ENCODE measurements at places on chromosomes 2 and 18.

- no peak for DNase-seq
These were observed 195.1 kb downstream of the EXOC6B start for GRCh38 chr2:72630767-72631166.

- no peak for DNase-seq
These were observed 1317.7 kb upstream of the ACVR2A start for GRCh38 chr2:146527166-146527565.

GRCh38 chr2:185144159-185144919 is 546.0 kb downstream of the ZNF804A start:
- peak; percentile 88 for DNase-seq

DNA sequence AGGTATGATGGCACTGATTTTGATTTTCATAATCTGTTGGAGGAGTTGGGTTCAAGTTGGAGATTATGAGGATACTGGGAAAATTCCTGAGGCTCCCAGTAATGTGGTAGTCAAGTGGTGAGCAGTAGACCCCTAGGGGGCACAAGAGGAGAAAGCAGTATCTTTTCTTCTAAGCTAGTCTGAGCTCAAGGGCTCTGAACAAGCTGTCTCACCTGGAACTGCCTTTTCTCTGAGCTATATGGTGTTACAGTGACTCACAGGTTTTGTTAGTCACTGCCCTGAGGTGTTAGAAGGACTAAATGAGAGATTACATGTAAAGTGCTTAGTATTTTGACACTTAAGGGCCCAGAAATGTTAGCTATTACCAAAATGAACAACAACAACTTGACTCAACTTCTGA is 42.2 kb downstream of the CD302 start:
- DNase-seq: peak; percentile 14

DNA sequence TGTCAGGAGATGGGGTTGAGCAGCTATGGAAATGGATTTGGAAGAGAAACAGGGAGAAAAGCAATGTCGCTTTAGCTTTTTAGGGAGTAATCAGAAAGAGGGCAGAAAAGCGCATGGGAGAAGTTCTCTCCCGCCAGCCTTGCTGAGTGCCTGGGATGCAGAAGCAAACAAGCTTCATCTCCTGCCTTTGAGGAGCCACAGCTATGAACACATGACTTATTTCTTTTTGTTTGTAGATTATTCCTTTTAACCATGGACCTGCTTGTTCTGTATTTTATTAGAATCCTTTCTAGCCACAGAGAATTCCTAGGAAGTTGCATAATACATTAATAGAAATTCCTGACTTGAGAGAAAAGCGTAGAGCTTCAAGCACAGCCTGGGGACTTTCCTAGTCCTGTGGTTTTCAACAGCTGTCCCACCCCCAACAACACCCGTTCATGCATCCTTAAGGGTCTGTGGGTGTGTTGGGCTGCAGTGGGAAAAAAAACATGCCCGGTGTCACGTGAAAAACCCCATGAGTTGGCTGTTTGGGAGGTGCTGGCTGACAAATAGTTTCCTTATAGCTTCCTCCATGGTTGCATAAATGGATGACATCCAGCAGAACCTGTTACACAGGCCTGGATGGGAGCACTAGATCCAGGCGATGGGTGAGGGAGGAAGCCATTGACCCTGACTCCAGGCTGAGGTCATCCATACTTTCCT is 14.9 kb downstream of the SLC9A4 start:
- DNase-seq: no peak

GRCh38 chr2:236867441-236868260 is 218.0 kb upstream of the COPS8 start:
- DNase-seq: no peak

DNA sequence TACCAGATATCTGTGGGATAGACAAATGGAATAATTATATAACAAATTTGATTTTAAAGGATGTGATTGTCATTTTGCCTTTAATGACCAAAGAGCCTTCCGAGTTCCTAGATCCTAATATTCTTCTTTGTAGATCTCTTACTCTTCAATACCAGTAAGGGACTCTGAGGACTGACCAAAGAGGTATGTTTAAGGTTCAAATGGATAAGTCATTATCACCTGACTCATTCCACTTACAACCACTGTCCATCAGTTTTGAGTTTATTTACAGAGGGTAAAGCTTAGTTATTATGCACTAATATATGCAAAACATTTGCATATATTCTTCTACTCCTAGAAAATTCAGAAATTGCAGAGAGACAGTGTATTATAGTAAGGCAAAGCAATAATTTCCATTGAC is 62.7 kb downstream of the CCDC148 start:
- DNase-seq: no peak

GRCh38 chr2:47031909-47032668 is 116.5 kb upstream of the MCFD2 start:
- no peak for DNase-seq

DNA sequence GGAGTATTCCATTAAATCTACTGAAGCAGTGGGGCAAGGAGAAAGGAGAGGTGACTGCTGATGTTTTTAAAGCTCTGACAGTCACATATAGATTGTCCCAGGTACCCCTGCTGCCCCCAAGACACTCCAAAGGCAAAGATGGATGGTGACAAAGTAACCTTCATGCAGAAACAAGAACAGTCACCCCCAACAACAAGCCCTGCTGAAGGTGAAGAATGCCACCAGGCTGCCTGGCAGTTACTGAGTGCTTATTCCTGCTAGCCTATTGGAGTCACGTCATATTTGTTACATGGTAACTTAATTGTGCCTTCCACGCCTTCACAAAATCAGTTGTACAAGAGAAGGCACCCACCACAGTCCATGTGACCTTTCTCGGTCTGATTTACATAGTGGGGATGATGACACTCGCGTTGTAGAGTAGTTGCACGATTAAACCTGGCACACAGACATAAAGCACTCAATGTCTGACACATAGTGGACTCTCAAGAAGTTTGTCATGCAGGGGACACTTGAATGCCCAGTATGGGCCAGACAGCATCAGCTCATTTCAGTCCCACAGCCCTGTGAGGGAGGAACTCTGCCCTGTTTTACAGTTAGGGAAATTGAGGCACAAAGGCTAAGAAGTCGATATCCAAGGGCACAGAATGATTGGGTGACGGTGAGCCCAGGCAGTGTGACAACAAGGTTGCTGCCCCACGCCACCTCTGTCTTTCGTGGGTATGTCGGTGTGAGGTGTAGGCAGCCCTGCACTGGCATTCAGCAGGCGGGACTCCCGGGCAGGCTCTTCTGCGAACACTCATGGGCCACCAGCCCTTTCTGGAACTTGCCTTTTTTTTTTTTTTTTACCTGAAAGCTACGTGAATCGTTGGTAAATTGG is 62.7 kb downstream of the ZCCHC2 start:
- DNase-seq: no peak

DNA sequence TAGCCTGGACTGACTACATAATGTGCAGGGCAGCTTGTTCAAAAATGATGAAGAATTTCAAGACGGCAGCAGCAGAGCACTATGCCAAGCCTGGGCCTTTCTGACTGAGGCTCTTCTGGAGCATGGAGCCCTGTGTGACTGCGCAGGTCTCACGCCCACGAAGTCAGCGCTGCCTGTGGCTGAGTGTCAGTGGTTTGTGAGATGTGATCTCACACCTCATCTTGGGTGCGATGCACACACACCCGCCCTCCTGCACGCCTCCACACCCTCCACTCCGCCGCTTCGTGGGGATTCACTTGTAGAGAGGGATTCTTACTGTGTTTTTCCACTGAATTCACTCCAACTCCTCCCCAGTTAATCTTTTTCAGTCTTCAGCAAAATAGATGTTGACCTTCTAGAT is 103.9 kb downstream of the VIT start:
- no peak for DNase-seq

GRCh38 chr18:11947214-11948191 is 33.8 kb upstream of the IMPA2 start:
- no peak for DNase-seq

DNA sequence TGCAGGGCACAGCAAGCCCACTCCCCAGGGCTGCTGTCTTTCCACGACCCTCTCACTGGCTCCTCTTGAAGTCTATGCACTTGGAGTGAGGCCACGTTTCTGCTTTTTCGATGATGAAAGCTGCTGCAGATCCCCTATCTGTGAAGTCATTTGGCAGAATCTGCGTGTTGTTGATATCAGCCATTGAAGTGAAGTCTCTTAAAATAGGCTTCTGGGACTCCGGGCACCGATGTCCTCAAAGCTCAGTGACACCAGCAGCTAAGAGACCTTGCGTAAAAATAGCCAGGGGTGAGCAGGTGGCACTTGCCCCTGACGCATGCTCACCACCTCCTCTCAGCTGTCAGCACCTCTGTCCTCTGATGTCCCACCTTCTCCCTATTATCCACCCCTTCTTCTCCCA is 89.4 kb upstream of the FHL2 start:
- no peak for DNase-seq

DNA sequence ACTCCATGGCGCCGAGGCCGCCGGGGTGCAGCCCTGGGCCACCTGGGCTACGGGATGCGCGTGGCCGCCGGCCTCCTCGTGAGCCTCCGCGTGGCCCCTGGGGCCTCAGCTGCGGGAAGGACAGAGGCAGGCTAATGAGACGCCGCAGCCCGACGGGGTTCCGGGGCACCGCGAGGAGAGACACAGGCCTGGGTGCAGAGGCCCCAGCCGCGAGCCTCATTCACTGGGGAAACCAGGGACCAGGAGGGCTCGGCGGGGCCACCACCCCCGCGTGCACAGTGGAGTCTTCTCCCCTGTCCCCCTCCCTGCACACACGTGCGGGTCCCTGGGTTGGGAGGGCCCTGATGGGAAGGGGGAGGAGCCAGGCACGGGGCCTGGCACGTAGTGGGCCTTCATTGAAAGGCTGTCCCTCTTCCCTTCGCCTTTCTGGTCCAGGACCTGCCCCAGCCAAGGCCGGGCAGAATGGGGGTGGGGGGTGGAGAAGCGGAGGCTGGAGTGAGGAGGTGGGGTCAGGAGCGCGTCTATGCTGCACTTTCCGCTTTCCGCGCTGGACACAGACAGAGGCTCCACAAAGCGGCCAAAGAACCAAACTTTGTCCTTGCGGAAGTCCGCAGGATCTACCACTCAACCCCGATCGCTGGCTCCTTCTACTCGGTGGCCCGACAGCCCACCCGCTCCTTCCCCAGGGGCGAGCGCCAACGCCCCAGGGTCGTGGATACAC is 9.1 kb downstream of the ALPP start:
- DNase-seq: no peak

- DNase-seq: peak; percentile 15
These were observed 22.2 kb downstream of the SKA1 start for GRCh38 chr18:50397023-50397422.

GRCh38 chr2:201182650-201183364 is at the start of gene CASP10:
CASP10 (plus strand) TSS chr2:201183141; CDS start chr2:201185778, 2,637 bp downstream.
- no peak for DNase-seq

DNA sequence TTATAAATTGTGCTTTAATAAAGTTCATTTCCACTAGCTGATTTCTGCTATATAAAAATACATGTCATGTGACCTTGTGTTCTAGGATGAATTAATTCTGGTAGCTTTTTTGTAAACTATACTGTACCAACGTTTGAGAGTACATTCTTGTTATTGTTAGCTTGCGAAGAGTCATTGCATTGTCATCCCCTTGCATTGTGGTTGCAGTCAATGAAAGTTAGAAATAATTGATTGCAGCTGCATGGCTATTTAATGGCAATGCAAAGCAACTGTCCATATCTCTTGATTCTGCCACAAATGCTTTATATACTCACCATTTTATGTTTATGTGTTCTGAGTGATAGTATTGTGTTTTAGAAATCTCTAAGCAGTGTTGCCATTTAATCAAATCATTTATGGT is 91.6 kb downstream of the ZNF407 start:
- no peak for DNase-seq
